ENCODE measurements at places on chromosomes 7 and 10.

DNA sequence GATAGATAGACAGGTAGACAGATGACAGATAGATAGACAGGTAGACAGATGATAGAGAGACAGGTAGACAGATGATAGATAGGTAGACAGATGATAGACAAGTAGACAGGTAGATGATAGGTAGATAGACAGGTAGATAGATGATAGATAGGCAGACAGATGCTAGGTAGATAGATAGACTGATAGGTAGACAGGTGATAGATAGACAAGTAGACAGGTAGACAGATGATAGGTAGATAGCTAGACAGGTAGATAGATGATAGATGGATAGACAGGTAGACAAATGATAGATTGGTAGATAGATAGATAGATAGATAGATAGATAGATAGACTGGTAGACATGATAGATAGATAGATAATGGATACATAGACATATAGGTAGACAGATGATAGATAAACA lies 93.4 kb upstream of the ADRB1 start:
- DNase-seq, result no peak

GRCh38 chr7:120794106-120794729 lies 63.7 kb downstream of the TSPAN12 start:
- no peak for DNase-seq

DNA sequence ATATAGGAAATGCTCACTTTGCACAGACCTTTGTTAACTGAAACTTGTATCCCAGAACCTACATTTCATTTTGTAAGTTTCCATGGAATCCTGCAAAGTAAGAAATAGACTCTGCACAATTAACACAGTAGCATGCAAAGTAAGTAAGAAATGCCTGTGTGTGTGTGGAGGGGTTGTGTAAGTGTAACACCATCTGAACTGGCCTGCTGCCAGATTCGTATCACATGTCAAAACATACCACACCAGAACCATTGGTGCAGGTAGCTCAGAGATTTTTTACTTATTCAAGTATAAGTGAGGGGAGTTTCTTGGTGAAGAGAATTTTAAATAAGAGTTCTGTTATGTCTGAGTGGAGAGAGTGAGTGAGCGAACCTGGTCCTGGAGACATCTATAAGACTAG lies 17.9 kb upstream of the DDX21 start:
- no peak for DNase-seq

GRCh38 chr10:3790858-3791257 lies 5.8 kb upstream of the KLF6 start:
- no peak for DNase-seq

GRCh38 chr10:97097084-97097433 lies 88.7 kb downstream of the SLIT1 start:
- no peak for DNase-seq

DNA sequence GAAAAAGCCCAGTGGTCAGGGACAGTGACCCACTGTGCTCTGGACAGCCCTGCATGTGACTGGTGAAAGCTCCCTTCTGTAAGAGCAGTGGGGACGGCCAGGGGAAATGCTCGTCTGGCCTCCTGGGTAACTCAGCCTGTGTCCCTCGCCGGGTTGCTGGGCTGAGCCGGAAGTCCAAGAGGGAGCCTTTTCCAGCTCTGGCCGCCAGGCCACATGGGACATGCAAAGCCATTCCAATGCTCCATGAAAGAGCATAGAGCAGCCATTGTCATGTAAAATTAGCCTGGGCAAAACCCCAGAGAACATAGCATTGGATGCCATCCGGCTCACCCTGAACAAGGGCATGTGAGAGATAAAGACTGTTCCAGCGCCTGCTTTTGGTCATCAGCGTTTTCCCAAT lies 64.9 kb upstream of the ADRB1 start:
- DNase-seq, result no peak

DNA sequence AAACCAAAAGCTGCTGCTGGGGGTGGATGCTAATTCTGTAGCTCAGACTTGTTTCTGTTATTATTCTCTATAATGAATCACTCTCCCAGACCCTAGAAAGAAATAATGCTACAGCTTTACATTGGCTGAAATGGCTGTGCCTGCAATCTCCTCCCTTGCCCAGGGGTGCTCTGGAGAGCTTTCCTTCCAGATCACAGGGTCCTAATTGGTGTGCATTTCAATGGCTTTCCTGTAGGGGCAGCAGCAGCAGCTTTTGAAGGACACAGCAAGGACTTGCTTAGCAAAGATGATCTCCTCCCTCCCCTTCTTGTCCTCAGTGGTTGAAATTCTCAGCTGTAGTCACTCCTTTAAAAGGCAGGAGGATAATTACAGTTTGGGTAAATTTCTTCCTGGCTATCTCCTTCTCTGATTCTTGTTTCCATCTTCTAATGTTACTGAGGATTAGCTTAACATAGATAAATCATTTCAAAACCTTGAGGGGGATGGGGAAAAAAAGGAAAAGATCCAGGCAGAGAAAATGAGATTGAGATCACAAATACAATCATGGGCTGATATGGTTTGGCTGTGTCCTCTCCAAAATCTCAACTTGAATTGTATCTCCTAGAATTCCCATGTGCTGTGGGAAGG lies 120.2 kb upstream of the CTTNBP2 start:
- DNase-seq, result peak; percentile 40

- DNase-seq, result no peak
Observed at GRCh38 chr7:86958380-86958779, 101.1 kb downstream of the ELAPOR2 start.

- no peak for DNase-seq
Observed at GRCh38 chr7:88460650-88461049, 154.0 kb upstream of the STEAP4 start.

DNA sequence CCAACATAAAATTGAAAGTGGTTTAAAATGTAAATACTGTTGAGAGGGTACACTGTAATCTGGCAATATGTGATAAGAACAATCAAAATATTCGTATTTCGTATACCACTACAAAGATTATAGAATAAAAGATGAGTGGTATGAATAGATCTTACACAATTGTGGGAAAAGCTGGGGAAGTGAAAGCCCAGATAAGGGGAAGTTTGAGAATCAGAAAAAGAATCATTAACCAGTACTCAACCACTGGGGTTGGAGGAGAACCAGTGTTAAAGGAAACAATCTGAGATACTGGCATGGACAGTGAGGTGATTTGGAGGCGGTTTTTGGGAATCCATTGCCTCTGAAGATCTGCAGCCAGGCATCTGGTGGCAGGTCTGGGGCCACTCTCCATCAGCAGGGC lies 59.7 kb upstream of the CDK14 start:
- no peak for DNase-seq

DNA sequence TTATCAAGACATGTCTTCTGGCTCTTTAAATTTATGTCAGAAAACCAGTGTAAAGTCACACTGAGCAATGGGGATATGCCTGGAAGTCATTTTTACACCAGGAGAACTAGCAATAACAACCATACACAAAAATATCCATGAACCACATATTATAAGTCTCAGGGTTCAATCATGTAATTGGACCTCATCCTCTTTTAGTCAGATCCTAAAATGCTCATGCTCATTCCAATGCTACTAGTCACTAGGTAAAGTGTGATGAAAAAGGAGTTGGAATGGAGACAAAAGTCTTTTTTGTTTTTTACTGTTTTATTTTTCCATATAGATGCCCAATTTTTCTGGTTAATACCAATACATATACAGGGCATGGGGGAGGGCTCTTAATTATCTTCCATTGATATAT lies 306.1 kb downstream of the DGKB start:
- no peak for DNase-seq

DNA sequence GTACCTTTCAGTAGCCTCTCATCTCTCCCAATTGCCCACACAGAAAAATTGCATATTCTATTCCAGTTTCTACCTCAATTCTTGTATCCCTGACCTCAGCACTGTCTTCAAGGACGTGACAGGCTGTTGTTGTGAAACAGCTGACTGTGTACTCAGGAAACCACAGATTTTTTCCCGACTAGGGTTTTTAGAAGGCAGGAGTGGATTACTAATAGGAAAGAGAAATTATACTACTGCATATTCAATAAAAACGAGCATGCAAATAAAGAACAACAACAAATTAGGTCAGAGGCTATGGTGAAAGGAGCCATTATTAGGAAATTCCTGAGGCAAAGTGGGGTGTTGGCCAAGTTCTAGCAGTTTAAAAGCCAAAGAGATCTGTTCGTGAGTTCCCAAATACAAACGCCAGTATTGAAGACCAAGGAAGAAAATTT lies 93.4 kb downstream of the DOCK4 start:
- DNase-seq, result no peak

Measured in NCI-H2081 (cell line).